ENCODE measurements at places on chromosomes 2 and 18. TPM values are rescaled to one million over a fixed set of nuclear protein-coding genes. Genes with fewer than 3 reads are reported as not detected.

Gene RUFY4
- 1.0 TPM for total RNA-seq

Gene ARL4C
- 294 TPM for total RNA-seq

Gene TOGARAM2
- 2.7 TPM for total RNA-seq

Gene ZNF521
- total RNA-seq, result 1.8 TPM

Gene MAPRE3
- total RNA-seq, result 4.4 TPM

Gene HAAO
- 0.38 TPM for total RNA-seq

Gene RIT2
- not detected for total RNA-seq

Gene TDRD15
- total RNA-seq, result not detected

Gene DUSP19
- 1.4 TPM for total RNA-seq

Gene DSG2
- total RNA-seq, result 0.07 TPM

Gene ELOA2
- not detected for total RNA-seq

Gene CFAP210
- 0.96 TPM for total RNA-seq

Gene PROKR1
- total RNA-seq, result not detected

- DNase-seq, result no peak
Observed at GRCh38 chr2:205989271-205990071, 96.5 kb downstream of the INO80D start.

DNA sequence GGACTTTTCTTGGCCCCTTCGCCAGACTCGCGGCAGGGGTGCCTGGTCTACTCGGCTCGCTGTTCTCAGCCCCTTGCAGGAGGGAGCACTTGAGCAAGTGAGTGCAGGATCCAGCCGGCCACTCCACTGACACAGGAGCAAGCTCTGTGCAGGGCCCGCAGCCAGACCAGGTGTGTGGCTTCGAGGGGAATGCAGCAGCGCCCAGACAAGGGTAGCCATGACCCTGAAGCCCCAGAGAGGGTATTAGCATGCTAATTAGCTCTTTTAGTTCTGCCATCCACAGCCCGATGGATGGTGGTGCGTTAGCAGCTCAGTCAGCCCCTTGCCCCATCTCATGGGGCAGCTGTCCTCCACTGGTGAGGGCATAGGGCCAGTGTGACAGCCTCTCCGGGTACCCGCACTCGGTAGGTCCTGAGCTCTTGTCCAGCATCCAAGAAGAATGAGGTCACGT, 103.2 kb upstream of the HS6ST1 start:
- no peak for DNase-seq

GRCh38 chr2:64943387-64944150, 45.6 kb upstream of the SLC1A4 start:
- DNase-seq, result no peak

DNA sequence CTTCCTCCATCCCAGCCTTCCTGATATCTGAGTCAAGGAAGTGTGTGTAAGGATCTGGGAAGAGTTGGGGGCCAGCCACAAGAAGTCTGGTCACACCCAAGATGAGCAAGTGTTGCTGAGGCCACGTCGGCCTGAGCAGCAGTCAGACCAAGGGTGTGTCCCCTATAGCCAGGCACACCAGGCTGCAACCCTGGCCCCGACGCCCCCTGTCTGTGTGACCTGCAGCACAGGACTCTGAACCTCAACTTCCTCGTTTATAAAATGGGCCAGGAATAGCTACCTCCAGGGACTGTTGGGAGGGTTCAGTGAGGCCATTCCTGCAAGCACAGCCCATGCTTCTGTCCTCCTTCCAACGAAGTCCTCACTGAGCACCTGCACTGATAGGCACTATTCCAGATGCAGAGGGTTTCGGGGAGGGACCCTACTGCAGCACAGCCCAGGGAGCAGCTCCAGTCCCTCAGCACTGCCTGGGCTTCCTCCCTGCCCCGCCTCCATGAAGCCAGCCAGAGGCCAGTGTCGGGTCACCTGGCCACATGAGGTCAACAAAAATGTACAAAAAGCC, 13.3 kb downstream of the LIMS2 start:
- no peak for DNase-seq

GRCh38 chr18:37481072-37481471, 84.5 kb downstream of the CELF4 start:
- DNase-seq, result no peak

GRCh38 chr2:160590664-160591063, 97.1 kb upstream of the RBMS1 start:
- DNase-seq, result no peak

DNA sequence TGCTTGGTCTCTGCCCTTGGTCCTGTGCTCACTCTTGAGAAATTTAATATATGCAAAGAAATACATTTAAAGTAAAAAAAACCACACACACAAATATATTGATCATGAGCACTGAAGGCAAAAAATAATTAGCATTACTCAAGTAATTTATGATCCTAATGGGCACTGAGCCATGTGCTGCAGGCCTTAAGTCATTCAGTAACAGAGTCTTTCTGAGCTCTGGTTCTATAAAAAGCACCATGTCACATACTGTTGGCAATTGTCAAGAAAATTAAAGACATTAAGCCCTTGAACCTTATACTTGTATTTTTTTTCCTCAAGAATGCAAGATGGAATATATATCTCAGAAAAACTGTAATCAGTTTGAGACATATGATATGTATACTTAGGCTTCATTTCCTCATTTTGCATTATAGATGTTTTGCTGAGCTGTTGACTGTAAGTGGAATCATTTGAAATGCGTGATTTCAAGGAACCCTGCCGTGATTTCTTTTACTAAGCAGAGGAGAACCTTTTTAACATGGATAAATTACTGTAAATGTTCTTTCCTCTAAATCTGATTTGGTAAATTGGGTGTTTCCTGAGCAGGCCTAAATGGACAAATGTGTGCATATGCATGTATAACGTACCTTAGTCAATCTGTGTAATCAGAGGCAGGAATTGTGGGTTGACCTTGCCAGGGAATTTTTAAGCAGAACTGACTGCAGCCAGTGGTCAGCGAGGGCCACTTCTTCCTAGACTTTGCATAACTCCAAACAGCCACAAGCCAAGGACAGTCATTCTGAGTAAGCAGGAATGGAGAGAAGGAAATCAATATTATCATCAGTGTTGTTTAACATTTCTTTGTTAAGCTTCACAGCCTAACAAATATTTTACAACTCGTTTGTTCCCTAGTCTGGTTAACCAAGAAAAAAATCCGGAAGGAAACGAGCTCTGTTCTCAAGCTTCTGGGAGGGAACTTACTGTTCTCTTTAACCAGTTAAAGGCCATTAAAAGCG, 191.5 kb upstream of the ATP5MC3 start:
- no peak for DNase-seq

GRCh38 chr2:9941196-9941995, 10.1 kb upstream of the GRHL1 start:
- DNase-seq, result no peak

- DNase-seq, result no peak
Observed at GRCh38 chr2:221502270-221503010, 69.7 kb downstream of the EPHA4 start.

GRCh38 chr2:104504331-104505073, 349.4 kb upstream of the POU3F3 start:
- DNase-seq, result no peak

- DNase-seq, result no peak
Observed at GRCh38 chr2:242041816-242042215, 172.3 kb downstream of the RTP5 start.

GRCh38 chr2:128593879-128594650, 275.4 kb upstream of the HS6ST1 start:
- DNase-seq, result no peak

GRCh38 chr2:236158969-236159777, 9.0 kb downstream of the GBX2 start:
- DNase-seq, result no peak
